ENCODE measurements at places on chromosomes 13 and 19.

- DNase-seq, result peak; percentile 49
Observed at GRCh38 chr19:10699650-10700335, 1.4 kb upstream of the QTRT1 start.

GRCh38 chr19:35380450-35381124 is 9.7 kb downstream of the GPR42 start:
- no peak for DNase-seq

DNA sequence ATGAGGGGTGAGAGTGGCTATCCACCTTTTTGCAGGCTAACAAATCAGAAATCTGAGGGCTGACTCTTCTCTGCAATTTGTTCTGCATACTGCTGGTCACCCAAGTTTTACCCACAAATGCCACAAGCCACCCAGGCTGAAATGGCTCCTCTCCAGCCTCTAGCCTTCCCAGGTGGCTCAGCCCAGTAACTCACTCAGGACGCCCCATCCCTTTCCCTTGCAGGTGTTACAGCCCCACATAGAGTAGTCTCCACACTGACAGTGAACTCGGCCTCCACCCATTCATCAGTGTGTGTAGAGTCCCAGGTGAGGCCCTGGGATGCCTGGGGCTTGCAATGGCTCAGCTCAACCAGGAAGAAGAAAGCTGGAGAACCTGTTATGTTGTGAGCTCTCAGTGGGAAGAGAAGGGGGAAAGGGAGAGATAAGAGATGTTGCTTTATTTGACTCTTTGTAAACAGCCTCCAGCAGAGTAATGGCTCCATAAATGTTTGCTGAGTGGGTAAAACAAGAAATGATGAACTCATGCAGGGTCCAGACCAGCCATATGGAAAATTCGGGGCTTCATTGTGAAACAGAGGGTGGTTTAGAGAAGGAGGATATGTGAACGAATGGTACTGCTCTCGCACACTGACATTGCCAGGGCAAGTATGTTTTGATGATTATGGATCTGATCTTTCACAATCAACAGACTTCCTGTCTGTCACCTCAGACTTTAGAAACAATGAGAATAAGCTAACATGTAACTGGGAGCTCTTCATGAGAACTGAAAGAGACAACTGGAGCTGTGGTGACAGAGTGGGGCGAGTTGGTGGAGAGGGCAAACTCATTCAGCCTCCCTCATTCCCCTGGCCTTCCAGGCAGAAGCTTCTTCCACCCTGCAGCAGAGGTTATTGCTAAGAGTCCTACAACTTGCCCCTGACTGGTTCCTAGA is 74.2 kb upstream of the RFC3 start:
- peak; percentile 52 for DNase-seq

- DNase-seq, result no peak
Observed at GRCh38 chr19:11356676-11357550, 1.7 kb downstream of the PLPPR2 start.

- DNase-seq, result peak; percentile 54
Observed at GRCh38 chr19:42254089-42254849, 659 bp downstream of the ERF start.

GRCh38 chr13:87356314-87356713 is 314.9 kb upstream of the SLITRK5 start:
- no peak for DNase-seq

DNA sequence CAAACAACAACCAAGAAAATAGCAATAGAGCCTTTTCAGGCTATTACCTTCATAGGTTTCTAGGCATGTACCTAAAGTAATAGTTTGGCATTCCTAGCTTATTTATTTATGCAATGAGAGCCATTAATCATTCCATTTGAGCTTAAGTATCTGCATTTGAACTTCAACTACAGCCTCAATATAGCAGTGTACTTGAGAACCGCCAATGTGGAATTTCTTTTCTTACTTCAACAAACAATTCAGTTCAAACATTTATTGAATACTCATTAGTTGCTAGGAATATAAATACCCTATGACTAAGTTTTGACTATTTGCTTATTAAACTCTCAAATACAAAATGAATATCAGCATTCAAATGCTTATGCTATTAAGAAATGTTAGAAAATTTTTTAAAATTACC is 38.0 kb upstream of the FREM2 start:
- no peak for DNase-seq

- peak; percentile 51 for DNase-seq
Observed at GRCh38 chr19:45406226-45407090, at the start of gene POLR1G. POLR1G (plus strand) TSS chr19:45406644; CDS start chr19:45406697, 53 bp downstream.

DNA sequence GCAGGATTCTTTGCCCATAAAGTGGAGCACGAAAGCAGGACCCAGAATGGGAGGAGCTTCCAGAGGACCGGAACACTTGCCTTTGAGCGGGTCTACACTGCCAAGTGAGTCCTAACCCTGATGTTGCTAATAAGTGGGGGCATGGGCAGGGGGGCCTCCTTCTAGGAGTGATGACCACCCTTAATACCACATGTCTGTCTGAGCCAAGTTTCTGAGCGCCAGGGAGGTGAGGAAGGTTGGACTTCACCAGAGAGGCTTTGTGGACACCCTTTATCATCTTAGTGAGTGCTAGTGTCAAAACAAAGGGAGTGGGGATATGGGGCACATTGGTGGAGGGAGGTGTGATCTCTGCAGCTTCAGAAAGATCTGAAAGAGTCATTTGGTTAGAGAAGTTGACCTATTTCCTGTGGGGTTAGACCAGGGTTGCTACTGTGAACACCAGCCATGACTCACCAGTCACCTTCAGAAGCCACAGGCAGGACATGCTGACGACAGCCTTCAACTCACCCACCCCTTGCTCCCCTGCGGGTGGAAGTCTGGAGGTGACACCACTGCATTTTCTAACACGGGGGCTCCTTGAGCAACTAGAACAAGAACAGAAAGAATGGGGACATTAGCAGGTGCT is 8.8 kb downstream of the ALOX5AP start:
- peak; percentile 96 for DNase-seq

GRCh38 chr19:5417495-5418436 is 37.5 kb upstream of the ZNRF4 start:
- DNase-seq, result no peak

- DNase-seq, result peak; percentile 90
Observed at GRCh38 chr19:40464059-40465024, 1.2 kb downstream of the BLVRB start.

DNA sequence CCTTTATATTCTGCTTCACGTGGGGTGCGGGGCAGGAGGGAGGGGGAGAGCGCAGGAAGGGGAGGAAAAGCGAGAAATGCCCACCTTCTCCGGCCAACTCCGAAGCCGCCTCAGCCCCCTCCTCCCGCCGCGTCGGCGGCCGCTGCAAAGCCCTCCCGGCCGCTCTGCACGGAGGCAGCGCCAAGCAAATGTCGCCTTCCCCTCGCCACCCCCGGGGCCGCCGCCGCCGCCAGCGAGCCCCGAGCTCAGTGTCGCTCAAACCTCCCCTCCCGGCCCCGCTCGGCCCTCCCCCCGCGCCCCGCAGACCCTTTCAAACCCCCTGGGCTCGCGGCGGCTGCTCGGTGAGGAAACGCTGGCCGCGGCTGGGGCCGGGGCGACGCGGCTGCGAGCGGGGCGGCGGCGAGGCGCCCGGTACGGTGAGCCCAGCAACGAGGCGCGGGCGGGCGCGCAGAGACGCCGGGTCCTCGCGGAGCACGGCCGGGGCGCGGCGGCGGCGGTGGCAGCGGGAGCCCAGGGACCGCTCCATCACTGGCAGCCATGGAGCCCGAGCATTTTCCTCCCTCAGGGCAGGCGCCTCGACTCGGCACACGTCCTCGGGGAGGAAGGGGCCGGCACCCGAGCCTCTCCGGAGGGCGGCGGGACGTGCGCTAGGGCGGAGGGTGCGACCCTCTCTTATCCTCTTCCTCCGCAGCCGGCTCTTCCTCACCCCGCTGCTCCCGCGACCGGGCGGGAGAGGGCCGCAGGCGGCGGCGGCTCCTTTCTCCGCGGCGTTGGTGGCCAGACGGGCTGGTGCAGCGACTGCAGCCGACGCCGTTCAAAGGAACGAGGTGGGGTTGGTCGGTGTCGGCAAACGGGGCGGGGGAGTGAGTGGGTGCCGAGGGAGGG is 463 bp upstream of the TSC22D1 start:
- DNase-seq, result no peak

- DNase-seq, result no peak
Observed at GRCh38 chr13:74074723-74075122, 59.5 kb downstream of the KLF12 start.

GRCh38 chr13:98216135-98216565 is 39.1 kb upstream of the RNF113B start:
- DNase-seq, result no peak

DNA sequence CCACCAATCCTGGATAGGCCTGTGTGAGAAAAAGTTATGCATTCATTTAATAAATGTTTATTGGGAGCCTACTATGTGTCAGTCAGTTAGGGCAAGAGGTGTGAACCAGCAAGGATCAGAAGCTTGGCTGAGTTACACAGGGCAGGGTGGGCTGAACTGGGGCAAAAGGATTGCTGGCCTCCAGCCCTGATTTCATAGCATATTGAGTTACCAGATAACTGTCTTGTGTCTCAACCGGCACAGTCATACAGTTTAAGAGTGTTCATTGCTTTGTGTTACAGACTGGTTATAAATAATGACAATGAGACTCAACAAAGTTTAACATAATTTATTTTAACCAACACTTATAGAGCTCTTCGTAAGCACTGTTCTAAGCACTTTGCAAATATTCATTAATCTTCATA is 253.8 kb downstream of the DLEU7 start:
- no peak for DNase-seq

DNA sequence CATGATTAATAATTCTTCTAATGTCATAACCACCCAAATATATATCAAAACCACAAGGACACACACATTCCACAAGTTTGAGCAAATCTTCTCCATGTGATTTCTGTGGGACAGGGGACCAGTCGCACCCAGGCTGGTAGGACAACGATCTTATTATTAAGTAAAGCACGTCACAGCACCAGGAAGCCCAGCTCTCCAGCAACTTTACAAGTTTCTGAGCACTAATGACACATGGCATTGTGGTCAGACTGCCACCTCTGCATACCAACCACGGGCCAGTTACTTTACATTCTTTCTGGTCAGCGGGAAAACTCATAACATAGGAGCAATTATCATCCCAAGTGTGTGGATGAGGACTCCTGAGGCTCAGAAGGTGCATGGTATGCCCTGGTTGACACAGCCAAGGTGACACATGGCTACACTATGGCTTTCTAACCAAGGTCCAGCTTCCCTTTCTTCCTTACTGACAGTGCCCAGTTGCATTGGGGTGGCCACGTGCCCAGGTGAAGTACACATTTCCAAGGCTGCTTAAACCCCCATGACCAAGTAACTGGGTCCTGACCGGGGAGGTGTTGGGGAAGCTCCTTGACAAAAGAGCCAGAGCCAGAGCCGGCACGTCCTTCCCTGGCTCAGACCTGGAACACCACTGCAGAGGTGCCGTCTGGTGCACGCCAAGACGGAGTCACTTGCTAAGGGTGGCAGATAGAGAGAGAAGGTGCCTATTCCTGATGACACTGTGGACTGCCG is 27.4 kb downstream of the LATS2 start:
- no peak for DNase-seq

DNA sequence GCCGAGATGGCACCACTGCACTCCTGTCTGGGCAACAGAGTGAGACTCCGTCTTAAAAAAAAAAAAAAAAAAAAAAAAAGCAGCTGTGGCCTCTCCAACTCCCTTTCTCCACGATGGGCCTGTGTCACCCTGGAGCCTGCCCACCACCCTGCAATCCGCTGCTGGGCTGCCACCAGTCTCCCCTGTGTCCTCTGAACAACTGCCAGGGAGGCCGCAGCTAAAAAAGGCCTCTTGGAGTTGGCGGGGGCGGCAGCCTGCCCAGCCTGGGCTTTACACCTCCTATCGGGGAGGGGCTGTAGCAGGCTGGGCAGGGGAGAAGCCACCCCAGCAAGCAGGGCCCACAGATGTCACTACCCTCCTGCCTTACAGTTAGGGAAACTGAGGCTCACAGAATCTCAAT is 3.5 kb downstream of the CDC37 start:
- no peak for DNase-seq

DNA sequence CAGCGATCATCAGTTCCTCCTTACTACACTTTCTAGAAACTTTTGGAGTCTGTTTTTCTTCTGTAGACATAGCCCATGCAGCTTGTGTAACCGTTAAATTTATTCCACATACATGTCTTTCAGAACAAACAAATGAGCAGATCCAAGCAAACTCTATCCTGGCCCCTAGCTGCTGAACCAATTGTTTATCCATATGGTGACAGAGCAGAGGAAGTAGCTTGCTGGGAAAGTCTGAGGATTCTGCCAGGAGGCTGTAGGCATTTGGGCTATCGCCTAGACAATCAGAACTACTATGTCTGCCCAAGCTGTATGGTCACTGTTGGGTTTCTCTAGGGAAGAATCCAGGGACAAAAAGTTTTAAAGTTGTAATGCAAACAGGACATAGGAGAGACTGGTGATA is 343.7 kb downstream of the SPRY2 start:
- no peak for DNase-seq

- no peak for DNase-seq
Observed at GRCh38 chr19:50721441-50722137, 1.6 kb upstream of the CLEC11A start.

- DNase-seq, result no peak
Observed at GRCh38 chr13:85366759-85367417, 432.3 kb downstream of the SLITRK6 start.

GRCh38 chr13:77353995-77354394 is 27.1 kb upstream of the MYCBP2 start:
- DNase-seq, result no peak

DNA sequence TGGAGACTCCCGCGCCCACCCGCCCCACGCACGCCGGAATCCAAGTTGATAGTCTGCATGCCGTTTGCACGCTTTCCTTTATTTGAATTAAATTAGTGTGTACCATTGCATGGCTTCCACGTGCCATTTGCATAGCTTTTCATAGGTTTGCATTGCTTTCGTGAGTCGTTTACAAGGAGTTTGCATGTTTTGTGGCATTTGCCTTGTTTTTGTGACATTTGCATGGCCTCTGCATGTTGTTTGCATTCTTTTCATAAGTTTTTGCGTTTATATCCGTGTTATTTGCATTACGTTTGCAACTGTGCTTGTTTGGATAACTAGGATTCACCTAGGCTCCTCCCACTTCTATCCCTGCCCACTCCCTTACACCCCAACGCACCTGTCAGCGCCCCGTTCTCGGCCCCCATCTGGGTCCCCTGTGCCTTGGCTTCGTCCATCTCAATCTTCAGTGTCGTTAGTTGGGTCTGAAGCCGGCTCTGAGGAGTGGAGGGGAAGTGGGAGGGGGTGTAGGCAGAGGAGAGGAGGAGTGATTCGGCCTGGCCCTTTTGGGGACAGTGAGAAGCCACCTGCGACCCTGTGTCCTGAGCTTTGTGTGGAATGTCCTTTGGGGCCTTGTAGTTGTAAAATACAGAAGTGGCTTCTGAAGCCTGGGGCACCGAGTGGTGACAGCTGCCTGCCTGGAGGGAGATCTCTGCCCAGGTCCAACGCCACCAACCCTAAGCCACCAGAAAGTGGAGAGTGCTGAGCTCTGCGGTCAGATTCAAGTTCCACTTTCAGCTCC is 2.4 kb downstream of the CCDC194 start:
- DNase-seq, result peak; percentile 27

GRCh38 chr19:56133858-56134653 is 7.0 kb upstream of the ZNF444 start:
- no peak for DNase-seq

Data from CD14-positive monocyte (primary cell).